ENCODE measurements at places on chromosomes 13 and 19.

GRCh38 chr13:39062004-39062403 lies 23.7 kb downstream of the NHLRC3 start:
- no peak for DNase-seq

GRCh38 chr13:58767566-58767965 lies 1136.0 kb downstream of the PCDH17 start:
- no peak for DNase-seq

DNA sequence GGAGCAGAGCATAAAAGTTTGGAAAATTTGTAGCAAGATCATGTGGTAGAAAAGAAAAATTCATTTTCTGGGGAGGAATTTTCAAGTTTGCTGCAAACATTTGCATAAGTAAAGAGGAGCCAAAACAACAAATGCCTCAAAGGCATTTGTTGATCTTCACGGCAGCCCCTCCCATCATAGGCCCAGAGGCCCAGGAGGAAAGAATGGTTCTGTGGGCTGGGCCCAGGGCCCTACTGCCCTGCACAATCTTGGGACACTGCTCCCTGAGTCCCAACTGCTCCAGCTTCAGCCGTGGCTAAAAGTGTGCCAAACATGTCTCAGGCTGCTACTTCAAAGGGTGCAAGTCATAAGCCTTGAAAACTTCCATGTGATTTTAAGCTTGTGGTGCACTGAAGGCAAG lies 11.3 kb downstream of the LGALS13 start:
- no peak for DNase-seq

DNA sequence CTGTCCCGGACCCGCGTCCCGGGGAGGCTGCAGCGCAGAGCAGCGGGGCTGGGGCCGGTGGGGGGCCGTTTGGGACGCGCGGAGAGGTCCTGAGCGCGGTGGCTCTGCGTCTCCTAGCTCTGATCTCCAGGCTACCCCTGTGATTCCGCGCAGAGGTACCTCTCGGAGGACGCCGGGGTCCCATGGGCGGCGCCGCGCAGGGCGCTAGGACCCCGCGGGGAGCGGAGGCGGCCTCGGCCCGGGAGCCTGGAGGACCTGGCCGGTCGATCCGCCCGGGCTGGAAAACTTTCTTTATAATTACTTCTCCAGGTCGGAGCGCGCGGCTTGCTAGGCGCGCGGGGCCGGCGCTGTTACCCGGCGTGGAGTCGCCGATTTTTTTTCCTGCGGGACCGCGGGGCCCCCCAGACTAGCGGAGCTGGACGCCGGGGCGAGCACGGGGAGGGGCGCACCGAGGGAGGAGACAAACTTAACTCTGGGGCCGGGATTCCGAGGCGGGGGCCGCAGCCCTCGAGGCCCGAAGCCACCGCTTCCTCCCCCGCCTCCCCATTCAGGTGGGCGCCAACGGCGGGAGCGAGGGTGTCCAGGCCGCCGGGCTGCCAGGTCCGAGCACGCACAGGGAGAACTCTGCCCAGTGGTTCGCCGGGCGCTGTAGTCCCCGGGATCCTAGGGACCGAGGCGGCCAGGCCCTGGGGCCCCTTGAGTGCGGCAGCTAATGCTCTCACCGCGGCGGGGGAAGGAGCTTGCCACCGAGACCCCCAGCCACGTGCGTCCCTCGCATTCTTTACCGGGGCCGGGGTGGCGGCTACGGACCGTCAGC lies 848 bp upstream of the CEBPA start:
- no peak for DNase-seq

DNA sequence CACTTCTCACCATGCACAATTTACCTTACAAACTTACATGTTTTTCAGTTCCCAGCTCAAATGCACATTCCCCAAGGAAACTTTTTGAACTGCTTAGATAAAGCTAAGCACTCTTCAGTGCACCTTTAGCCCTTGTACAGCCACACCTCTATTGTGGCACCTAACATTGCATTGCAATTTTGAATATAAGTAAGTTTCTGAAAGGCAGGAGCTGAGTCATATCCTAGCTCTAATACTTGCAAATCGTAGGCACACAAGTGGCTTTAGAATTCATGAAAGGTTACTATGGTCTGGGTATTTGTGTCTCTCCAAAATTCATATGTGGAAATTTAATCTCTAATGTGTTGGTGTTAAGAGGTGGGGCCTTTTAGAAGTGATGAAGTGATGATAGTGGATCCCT lies 4.9 kb upstream of the ESD start:
- no peak for DNase-seq

DNA sequence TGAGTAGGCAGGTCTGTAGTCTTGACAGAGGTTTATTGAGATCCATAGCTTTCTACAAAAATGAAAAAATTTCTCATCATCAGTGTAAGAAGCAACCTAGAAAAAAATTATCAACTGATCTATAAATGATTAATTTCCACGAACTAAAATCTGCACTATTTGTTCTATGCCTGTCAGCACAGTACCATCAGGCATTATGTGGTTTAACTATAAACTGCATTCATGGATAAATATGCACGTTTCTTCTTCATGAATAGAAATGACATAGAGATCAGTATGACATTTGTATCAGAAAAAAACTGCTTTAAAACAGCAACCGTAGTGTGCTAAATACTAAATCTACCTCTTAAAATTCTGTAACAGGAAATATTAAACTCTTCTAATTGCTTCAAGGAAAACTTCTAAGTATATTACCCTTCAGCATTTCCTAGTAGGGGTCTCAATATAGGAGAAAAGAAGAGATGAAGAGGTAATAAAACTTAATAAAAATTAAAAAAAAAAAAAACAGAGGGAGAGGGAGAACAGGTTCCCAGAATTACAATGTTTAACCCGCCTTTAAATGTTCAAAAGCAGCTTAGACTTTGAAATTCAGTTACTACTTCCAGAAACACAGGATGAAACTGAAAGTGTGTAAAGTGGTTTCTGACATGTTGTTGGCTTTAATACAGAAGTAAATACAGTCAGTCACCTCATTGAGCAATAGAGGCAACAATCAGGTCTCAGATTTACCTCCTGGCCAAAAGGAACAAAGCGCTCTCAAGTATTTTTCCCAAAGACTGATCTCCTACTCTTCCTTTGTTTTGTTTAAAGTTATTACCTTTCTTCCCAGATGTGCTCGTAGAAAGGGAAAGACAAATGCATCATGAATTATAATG lies 144.4 kb downstream of the DIAPH3 start:
- no peak for DNase-seq

- no peak for DNase-seq
Measured at GRCh38 chr19:7789447-7789846, 26.4 kb downstream of the CLEC4M start.

DNA sequence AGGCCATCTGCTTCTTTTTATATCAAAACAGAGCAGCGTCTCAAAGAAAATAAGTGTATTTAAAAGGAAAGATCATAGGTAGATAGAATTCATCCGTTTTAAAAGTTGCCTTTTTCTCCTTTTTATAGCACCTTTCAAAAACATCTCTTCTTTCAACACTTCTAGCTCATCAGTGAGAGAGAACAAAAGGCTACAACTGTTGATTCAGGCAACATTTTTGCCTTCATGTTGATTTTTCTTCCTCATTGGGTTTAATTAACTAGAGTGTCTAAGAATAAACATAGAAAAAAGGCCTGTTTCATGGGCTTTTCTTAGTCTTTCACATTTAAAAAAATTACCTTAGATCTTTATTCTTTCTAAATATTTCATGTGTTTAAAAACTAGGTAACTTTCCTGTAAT lies 13.6 kb downstream of the COL4A2 start:
- no peak for DNase-seq

- no peak for DNase-seq
Measured at GRCh38 chr13:30088312-30088855, 219.0 kb downstream of the KATNAL1 start.

- DNase-seq = no peak
Measured at GRCh38 chr13:41962994-41963393, 2.1 kb upstream of the VWA8 start.

DNA sequence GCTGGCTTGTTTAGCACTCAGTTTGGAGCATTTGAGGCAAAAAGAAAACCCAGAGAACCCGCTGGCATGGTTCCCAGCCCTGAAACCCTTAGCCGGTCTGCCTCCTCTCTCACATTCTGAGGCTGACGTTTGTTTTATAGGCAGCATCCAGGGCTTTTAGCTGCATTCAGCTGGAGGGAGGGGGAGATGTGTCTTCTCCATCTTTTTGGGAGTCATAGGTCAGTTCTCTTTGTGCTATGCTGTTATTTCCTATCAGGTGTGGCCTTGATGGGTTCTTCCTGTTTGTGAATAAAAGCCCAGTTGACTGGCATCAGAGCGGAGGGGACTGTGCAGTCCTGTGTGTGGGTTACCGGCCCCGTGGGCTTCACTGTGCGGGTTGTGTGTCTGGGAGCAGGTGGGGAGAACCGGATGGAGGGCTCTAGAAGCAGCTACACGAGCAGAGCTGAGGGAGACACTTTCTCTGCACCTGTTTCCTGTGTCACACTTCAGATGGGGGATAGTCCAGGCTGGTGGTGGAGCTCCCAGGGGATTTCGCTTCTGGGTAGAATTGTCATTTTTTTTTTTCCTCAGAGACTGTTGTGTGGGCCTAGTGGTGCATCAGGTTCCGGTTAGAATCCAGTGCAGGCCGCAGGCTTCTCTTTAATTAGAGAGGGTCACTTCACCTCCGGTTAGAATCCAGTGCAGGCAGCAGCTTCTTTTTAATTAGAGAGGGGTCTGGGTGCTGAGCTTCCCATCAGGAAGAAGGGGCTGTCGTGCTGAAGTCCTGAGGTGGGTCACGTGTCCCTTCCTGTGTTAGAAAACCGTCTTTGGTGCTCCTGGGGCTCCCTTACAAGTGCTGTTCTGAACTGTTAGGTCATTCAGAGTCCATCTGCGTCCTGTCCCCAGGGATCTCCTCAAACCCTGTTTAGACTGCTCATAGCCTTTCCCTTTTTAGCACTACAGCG lies 69.6 kb downstream of the ARHGEF7 start:
- no peak for DNase-seq

- no peak for DNase-seq
Measured at GRCh38 chr13:66567899-66568612, 662.1 kb downstream of the PCDH9 start.

GRCh38 chr13:52374873-52375411 lies 31.0 kb downstream of the THSD1 start:
- DNase-seq = no peak

DNA sequence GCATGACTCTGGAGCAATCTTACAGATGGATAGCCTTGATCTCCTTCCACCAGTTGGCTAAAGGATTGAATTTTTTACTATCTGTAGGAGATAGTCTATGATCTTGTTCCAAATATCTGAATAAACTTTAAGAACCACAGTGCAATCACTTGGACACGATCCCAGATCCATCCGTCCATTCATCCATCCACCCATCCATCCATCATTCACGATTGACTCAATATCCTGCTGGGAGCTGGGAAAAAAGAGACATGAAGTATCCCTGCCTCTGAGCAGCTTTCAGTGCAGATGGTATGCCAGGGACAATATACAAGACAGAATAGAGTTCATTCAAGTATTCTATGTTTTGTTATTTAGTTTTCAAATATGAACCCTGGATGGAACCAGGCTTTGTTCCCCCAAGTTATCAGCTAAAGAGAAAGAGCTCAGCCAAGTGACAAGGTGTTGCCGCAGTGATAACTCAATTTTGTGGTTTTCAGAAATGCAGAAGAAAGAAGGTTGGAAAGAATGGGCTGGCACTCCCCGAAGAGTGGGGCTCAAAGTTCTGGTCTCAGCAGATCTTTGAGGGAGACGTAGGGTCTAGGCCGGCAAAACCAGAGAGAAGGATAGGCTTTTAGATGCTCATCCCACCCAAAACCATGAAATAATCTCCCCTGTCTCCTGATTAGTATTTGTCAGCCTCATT lies 66.3 kb downstream of the IRS2 start:
- DNase-seq = no peak

DNA sequence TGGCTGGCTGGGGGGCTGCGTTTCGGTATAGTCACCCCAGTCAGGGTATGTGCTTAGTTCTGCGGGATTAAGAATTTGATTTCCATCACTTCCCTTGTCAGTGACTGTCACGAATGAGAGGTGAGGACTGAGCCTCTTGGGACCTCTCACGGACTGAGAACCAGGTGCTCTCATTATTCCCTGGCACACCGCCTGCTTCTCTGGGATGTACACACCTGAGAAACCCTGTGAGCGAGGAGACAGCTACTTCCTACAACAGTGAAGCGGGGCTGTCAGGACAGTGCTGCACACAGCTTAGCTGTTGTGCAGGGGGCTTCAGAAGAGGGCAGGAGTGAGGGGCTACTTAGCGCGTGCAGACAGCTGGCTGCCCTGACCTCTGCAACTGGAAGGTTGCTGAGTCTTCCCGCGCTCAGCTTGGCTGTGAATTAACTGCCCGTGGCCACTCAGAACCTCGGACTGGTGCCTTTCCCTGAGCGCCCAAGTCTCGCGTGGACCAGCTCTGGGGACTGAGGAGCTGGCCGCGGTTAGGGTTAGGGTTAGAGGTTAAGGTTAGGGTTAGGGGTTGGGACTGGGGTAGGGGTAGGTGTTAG lies 65.3 kb upstream of the MCF2L start:
- no peak for DNase-seq

DNA sequence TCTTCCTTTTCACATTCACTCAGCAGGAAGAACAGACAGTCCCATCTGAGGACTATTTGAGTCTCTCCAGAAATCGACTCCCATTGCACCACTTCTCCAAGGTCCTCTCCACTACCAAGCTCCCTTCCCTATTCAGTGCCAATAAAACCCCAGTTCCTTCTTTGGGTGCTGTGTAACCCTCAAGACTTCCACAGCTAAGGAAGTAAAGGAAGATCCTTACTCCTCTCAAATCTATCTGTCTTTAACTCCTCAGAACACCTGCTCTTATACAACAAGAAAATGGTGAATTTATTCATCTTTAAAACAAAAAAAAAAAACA lies 29.2 kb upstream of the TM9SF2 start:
- no peak for DNase-seq

DNA sequence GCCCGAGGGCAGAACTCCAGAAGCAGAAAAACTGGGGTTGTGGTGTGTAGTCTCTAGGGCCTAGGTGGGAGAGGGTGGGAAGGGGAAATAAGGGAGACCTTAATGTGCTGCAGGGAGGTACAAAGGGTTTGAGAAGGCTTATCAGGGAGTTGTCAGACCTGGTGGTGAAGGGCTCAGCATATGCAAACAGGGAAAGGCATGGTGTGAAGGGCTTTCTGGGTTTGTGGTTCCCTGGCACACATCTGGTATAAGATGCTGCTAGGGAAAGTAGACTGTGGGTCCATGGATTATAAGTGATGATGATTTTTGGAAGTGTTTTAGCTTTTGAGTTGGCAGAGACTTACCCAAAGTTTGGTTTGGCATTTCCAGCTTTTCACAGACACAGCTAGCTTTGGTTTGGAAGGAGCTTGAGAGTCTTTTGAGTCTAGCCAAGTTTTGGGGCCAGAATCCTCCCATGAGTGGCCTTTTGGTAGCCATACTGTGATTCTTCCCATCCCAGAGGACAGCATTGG lies 2.2 kb downstream of the TRIM28 start:
- no peak for DNase-seq
